GM12892 (cell line): ENCODE measurements at places on chromosomes 5 and 9.
A peak's percentile ranks its signal among the peaks of the same experiment; 100 is the strongest.

DNA sequence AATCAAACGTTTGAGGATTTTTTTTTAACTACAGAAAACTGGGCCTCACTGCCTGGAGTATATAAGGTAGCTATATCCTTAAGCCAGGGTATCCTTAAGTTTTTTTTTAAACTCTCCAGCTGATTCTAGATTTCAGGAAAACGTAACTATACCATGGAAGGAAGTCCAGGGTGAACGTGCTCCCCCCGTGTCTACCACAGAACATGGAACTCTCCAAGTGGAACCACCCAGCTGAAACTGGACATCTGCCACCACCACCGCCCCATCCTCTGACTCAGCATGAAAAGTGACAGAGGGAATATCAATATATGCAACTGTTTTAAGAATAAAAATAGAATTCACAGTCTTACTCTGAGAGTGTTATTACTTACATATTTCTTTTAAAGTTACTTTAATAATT lies 61.3 kb downstream of the DROSHA start:
- no peak for DNase-seq

GRCh38 chr9:116471093-116471906 lies 215.8 kb upstream of the TRIM32 start:
- DNase-seq, result no peak

- DNase-seq, result no peak
Measured at GRCh38 chr9:119771341-119771740, 402.1 kb upstream of the BRINP1 start.

DNA sequence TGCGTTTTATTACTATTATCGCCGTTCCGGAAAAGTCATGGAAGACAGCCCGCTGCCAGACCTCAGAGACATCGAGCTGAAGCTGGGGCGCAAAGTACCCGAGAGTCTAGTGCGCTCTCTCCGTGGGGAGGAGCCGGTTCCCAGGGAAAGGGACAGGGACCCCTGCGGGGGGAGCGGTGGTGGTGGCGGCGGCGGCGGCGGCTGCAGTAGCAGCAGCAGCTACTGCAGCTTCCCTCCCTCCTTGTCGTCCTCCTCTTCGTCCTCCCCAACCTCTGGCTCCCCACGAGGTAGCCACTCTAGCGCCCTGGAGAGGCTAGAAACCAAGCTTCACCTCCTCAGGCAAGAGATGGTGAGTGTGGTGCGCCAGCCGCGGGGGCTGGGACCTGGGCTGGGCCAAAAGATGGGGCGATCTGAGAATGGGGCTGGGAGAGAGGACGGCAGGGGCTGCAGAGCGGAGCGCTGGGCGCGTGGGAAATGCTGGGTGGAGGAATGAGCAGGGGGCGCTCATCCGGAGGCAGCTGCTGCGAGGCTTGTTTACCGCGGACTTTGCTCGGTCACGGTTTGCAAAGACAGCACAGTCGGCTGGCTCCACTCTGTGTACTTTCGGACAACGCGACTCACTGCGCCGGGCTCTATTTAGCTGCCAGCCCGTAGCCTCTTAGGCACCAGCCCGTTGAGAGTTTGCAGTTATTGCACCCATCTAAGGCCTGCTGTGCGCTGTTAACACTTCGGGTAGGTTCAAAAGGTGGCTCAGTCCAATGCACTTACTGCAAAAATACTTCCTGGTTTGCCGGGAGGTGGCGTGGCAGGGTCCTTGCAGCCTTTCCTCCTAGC lies 1.1 kb downstream of the LURAP1L start:
- peak; percentile 12 for DNase-seq

DNA sequence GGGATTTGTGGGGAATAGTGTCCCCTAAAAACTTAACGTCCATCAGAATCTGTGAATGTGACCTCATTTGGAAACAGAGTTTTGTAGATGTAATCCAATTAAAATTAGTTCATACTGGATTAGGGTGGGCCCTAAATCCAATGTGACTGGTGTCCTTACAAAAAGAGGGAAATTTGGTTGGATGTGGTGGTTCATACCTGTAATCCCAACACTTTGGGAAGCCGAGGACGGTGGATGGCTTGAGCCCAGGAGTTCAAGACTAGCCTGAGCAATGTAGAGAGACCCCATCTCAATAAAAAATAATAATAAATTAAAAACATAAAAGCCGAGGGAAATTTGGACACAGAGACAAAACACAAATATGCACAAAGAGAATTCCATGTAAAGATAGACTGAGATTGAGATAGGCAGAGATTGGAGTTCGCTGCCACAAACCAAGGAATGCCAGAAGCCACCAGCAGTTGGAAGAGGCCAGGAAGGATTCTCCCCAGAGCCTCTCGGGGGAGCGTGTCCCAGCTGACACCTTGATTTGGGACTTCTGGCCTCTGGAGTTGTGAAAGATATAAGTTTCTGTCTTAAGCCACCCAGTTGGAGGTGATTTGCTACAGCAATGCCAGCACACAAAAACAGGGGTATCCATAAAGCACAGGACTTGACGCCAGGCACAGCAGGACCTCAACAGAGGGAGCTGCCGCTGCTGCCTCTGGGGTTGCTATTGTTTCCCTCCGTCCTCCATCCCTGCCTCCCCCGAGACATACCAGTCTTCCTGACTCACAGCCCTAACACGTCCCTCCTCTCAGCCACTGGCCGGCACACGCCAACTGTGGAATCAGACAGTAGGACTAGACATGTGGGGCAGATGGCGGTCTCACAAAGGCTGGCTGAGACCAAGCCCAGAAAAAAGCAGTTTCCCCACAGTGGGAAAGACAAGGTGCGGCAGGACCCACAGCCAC lies 73.8 kb upstream of the IL17B start:
- no peak for DNase-seq

DNA sequence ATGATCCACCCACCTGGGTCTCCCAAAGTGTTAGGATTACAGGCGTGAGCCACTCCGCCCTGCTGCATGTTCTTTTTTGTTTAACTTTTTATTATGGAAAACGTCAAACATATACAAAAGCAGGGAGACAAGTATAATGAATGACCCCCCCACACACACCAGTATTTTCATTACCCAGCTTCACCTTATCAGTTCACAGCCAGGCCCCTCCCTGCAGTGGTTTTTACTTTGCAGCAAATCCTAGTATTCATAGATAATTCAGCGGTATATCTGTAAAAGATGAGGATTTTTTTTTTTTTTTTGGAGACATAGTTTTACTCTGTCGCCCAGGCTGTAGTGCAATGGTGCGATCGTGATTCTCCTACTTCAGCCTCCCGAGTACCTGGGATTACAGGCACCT lies 2.3 kb downstream of the POMT1 start:
- no peak for DNase-seq

DNA sequence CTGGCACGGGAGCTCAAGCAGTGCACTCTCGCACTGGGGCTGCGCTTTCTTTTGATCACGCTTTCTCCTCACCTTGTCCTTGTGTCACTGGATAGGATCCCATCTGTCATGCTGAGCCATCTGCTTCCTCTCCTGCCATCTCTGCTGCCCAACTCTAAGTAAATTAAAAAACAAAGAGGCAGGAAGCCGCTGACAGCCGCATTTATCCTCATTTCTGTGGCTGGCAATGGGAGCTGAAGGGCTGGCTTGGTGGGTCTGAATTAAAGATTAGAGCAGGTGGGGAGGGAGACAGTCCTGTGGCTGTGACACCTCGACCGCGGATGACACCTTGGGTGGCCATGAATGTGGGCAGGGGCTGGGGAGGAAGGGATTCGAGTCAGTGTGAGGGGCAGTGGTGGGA lies 159.2 kb upstream of the ALDH1B1 start:
- no peak for DNase-seq

DNA sequence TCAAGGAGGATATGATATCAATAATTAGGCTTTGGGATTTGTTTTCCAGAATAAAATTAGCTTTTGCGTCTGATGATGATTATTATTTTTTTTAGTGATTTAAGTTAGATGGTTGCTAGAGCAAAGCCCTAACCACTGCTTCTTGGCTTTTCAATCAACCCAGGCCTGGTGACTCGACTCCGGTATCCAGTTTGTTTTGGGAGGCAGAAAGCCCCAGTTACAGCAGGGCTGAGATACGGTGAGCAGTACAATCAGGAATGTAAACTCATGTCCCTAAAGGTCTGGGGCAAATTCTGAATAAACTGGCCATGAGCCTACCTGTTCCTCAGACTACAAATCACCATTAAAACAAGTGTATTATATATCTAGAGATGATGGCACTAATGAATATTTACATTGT lies 24.4 kb upstream of the CYFIP2 start:
- no peak for DNase-seq

- DNase-seq, result peak; percentile 76
Measured at GRCh38 chr5:169637085-169637548, at the start of gene DOCK2. DOCK2 (plus strand) TSS chr5:169637275; CDS start chr5:169637327, 52 bp downstream.

DNA sequence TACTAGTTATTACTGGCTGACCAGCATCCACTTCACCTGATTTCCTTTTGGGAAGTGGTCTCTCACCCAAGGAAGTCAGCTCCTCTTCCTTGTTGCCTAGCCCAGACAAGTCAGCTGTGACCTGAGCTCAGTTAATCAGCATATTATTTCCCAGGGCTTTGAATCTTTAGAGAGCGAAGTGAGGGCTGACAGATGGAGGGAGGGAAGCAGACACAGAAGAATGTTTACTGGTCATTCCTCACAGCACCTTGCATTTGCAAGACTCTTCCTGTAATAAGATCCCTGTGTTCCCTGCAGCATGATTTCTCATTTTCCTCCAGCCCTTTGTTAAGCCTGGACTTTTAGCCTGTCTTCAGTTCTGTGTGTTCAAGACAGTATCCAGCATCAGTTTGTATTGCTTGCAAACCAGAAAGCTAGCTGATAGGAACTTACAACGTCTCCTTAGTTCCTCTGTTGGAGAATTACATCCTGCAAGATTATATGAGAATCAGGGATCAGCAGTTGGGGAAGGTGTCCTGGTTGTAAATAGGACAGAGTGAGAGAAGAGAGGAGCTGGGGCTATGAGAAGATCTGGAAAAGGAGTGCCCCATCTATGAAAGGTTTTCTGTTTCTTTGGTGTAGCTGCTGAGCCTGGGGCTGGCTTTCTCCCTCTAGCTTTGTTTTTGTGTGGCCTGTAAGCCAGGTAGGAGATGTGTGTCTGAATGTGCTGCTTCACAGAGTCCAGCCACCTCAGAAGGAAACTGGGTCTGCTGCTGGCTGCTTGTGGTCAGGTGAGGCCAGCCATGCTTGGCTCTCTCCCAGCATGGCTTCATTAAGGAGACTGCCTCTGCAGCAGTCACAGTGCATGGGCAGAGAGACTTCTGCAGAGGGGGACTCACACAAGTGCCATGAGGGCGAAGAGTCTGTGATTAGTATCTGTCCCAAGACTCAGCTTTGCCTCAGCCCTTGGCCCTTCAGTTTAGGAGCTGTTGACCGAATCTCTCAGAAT lies 50.3 kb downstream of the MAN2A1 start:
- no peak for DNase-seq

DNA sequence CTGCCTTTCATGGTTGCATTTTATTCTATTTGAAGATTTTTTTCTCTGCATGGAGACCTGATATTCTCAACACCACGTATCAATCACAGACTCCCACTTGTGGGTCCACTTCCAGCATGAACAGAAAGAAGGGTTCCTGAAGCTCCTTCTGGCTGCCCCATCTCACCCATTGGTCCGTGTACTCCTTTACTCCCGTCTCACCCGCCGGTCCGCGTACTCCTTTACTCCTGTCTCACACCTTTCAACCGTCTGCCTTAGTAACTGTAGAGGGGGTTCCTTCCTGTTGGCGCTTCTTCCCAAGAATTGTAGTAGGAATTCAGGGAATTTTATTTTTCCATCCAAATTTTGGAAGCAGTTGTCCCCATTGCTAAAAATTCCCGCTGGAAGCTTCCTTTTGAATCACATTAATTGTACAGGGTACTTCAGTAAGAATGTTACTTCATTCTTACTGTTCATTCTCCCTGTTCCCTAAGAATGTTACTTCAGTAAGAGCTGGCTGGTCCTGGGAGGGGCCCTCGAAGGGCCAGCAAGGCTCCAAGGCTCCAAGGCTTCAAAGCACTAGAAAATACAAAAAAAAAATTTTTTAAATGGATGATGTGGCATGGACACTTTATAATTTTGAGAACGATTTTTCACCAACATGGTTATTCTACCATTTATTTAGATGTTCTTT lies 3.9 kb upstream of the LPCAT1 start:
- DNase-seq, result no peak

GRCh38 chr5:177133096-177133852 lies at the start of gene NSD1:
NSD1 (plus strand) TSS chr5:177133773; CDS start chr5:177135104, 1,331 bp downstream.
- peak; percentile 89 for DNase-seq

- no peak for DNase-seq
Measured at GRCh38 chr9:92310562-92310961, 14.6 kb downstream of the NOL8 start.

GRCh38 chr9:134240361-134240760 lies 76.0 kb upstream of the RNU6ATAC start:
- DNase-seq, result no peak

DNA sequence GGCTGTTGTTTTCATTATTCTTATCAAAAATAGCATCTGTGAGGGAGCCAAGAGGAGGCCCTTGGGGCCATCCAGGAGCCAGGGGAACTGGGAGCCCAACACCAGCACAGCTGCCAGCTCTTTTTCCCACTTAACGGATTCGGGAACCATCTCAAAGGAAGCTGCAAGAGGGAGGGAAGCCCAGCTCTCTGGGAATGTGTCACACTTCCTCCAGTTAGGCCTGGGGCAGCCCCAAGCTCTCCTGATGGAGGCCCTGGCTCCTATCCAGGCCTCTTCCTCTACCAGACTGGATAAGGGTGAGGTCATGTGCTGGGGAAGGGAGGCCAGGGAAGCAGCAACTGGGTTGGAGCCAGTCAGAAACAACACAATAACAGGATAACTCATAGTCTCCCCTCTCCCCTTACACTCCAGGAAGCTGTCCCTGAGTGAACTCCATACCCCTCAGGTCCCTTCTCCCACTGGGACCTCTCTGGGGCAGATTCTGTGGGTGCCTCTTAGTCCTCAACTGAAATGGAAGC lies 12.7 kb downstream of the CSF2 start:
- no peak for DNase-seq

DNA sequence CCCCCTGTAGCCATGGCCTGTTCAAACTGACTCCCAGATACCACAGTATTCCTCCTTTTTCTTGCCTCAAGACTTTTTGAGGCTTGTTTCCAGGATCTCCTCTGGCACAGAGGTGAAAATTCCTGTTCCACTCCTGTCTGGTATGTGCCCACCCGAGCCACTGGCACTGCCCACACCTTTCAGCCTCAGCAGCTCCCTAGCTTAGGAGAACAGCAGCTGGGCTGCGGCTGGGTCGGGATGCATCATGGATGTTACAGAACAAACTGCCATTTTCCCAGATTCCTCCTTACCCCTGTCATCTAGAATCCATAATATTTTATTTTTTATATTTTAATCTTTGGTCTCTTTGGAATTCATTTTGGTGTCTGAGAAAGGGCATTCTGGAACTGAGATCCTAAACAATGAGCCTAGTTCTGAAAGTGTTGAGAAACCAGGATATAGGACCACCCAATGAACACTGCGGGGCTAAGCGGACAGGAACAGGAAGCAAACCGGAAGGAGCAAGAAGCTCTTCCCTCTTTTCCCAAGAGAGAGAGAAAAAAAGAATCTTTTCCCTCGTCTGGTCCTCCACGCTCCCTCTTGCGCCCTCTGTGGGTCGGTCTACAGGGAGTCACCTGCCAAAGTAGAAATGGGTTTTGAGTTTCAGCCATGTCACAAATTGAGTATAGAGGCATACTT lies 12.5 kb downstream of the OR2S2 start:
- DNase-seq, result peak; percentile 28

DNA sequence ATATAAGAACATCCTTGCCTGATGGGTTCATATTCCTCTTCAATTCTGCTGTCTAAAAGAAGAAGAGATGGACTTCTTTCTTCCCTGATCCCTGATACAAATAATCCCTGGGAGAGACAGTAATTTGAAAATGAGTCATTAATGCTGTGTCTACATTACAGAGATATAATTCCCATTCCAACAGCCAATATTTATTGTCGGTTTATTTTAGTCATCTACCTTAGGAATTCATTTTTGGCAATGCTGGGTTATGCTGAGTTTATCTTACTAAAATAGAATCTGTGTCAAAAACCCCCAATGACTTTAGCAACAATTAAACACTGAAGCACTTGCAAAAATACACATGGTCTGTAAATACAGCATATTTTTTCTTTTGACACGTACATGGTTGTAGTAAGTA lies 23.9 kb downstream of the ZNF474 start:
- DNase-seq, result no peak
